ENCODE measurements at places on chromosomes 5 and 9. TPM values are rescaled to one million over a fixed set of nuclear protein-coding genes. Genes with fewer than 3 reads are reported as not detected.

DNA sequence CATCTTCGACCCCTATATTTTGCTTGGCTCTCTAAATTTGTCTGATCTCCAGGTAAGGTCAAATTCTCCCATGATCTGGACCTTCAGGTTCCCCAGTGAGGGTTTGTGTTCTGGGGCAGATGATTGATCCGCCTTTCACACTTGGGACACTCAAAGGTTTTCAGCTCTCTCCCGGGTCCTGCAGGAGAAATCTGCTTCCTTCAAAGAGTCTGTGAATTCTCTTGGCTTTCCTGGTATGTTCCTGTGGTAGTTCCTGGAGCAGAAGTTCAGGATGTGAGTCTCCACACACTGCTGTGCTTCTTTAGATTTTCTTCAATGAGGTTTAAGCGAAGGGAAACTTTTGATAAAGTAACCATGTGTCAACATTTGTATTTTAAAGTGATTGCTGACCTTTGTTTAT, 318.0 kb downstream of the TAF11L14 start:
- peak overlapping the region; percentile 91 for H3K27ac ChIP-seq
- peaks cover 14% of the 10 kb centered on the region for H3K4me1 ChIP-seq

Gene SPATA31D4
- total RNA-seq = not detected

DNA sequence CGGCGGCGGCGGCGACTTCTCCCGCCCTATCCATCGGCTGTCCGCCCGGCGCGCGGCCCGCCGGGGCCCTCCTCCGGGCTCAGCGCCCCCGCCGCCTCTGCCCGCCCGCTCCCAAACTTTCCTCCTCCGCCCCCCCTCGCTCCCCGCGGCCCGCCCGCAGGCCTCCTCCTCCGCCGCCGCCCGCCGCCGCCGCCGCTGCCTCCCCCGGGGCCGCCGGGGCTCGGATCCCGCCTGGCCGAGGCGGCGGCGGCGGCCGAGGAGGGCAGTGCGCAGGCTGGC, 460 bp upstream of the PBX3 start:
- no peak for DNase-seq
- H3K27ac ChIP-seq = no peak overlapping the region
- peaks cover 42% of the 10 kb centered on the region for H3K4me1 ChIP-seq
- peaks cover 8% of the 10 kb centered on the region for H3K36me3 ChIP-seq
- H3K27me3 ChIP-seq = peaks cover 23% of the 10 kb centered on the region

DNA sequence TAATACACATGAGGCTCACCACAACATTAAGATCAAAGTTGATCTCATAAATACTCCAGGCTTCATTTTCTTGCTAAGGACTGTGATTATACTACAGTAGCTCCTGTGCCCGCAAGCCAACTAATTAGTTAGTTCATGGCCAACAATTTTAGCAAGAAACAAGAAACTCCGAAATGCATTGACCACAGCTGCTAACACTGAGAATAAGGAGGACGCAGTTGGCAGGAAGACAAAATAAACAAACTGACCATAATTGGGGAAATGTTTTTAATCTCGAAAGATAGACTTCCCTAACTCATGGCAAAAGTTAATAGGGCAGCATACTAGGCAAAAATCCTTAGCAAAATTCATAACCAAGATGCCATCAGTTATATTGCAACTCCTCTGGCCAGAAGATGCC, 115.5 kb upstream of the SPEF2 start:
- H3K27ac ChIP-seq = no peak overlapping the region
- no peak overlapping the region for H3K4me3 ChIP-seq
- DNase-seq = no peak

GRCh38 chr5:10573487-10574145, 9.7 kb downstream of the ANKRD33B start:
- peaks cover 2% of the 10 kb centered on the region for H3K27me3 ChIP-seq
- H3K36me3 ChIP-seq = no peaks in the 10 kb centered on the region
- no peak for DNase-seq
- no peak overlapping the region for H3K27ac ChIP-seq

Data from WTC11 (cell line).